ENCODE measurements at places on chromosomes 12 and 14. TPM values are rescaled to one million over a fixed set of nuclear protein-coding genes. Genes with fewer than 3 reads are reported as not detected.

The LRRC10 gene
- total RNA-seq: not detected

GRCh38 chr12:19846574-19846973, 407.3 kb downstream of the AEBP2 start:
- H3K4me1 ChIP-seq: no peaks in the 10 kb centered on the region
- no peaks in the 10 kb centered on the region for H3K27me3 ChIP-seq
- H3K36me3 ChIP-seq: no peaks in the 10 kb centered on the region
- no peak overlapping the region for H3K4me3 ChIP-seq

- no peak for DNase-seq
- H3K36me3 ChIP-seq: no peaks in the 10 kb centered on the region
- no peak overlapping the region for H3K27ac ChIP-seq
- no peaks in the 10 kb centered on the region for H3K4me1 ChIP-seq
- no peaks in the 10 kb centered on the region for H3K27me3 ChIP-seq
These were observed 70.6 kb downstream of the RIN3 start for GRCh38 chr14:92584220-92584619.

The HNRNPC gene
- total RNA-seq: 184 TPM

GRCh38 chr12:10884086-10884725, at the start of gene PRH1:
TSS of gene PRH1 (minus strand) at chr12:10884255. CDS start at chr12:10884217, 38 bp downstream.
- no peak within 1 kb of the TSS for H3K27ac ChIP-seq
- no peaks in the 10 kb centered on the region for H3K27me3 ChIP-seq
- H3K4me1 ChIP-seq: no peaks in the 10 kb centered on the region
- H3K36me3 ChIP-seq: no peaks in the 10 kb centered on the region
- H3K4me3 ChIP-seq: no peak within 1 kb of the TSS

GRCh38 chr12:32843528-32844095, 53.0 kb downstream of the PKP2 start:
- no peak overlapping the region for H3K4me3 ChIP-seq
- no peaks in the 10 kb centered on the region for H3K36me3 ChIP-seq
- H3K4me1 ChIP-seq: no peaks in the 10 kb centered on the region
- H3K27ac ChIP-seq: no peak overlapping the region
- DNase-seq: no peak
- H3K27me3 ChIP-seq: no peaks in the 10 kb centered on the region

The IFI27 gene
- total RNA-seq: 8.1 TPM

The ADAMTS20 gene
- not detected for total RNA-seq

The C12orf54 gene
- not detected for total RNA-seq

DNA sequence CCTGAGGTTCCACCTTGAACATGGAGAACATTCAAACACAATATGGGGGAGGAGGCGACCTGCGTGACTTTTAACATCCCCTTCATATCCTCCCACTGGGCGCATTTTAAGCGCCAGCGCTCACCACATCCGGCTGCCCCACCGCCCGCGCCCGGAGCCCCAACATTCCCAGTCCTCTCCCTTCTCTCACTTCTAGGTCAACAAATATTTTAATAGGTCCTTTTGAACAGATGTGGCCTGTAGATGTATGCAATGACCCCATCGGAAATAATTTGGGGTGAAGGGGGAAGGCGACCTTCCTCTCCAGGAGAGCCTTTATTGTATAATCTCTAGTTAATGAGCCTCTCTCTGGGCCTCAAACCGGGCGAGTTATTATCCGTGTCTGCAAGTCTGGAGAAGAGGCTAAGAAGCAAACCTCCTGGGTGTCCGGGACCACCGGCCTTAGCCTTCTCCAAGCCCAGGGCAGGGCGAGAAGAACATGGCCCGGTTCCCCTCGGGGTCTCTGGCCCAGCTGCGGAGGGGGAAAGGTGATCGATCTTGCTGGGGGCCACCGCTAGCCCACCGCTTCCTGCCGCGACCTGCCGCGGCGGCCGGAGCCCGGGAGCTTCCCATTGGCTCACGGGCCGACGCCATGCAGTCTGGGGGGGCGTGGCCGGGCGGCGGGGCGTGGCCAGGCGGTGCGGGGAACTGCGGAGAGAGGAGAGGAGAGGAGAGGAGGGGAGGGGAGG, 83.2 kb upstream of the HMGA2 start:
- peak; percentile 92 for DNase-seq
- no peaks in the 10 kb centered on the region for H3K27me3 ChIP-seq
- no peaks in the 10 kb centered on the region for H3K36me3 ChIP-seq

The ACVRL1 gene
- 8.4 TPM for total RNA-seq

The ING4 gene
- 14.9 TPM for total RNA-seq

- no peak overlapping the region for H3K4me3 ChIP-seq
- no peaks in the 10 kb centered on the region for H3K27me3 ChIP-seq
- no peaks in the 10 kb centered on the region for H3K36me3 ChIP-seq
These were observed 376.0 kb downstream of the C12orf75 start for GRCh38 chr12:105706321-105706972.

The BICDL1 gene
- 3.0 TPM for total RNA-seq

The PIANP gene
- not detected for total RNA-seq
